ENCODE measurements at places on chromosomes 16 and 17.

GRCh38 chr17:71427801-71428200 is 693.0 kb upstream of the SOX9 start:
- DNase-seq = no peak

GRCh38 chr16:54987081-54987480 is 56.4 kb downstream of the IRX5 start:
- no peak for DNase-seq

- no peak for DNase-seq
Measured at GRCh38 chr17:75738218-75738802, 17.1 kb downstream of the ITGB4 start.

DNA sequence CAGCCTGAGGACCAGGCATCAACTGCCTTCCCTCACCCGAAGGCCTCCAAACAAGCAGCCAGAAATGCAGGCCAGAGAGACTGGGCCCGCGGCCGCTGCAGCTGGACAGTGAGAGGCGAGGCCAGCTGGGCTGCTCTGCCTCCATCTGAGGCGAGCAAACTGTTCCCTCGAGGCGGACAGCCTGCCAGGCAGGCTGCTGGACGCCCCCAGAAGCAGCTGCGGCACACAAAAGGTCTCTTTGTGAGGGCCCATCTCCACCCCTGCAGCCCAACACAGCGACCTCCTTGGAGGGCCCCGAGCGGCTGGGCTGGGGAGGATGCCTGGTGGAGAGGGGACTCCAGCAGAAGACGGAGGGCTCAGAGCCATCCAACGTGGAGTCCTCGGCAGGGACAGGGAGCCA is 4.7 kb downstream of the CORO7 start:
- no peak for DNase-seq

- no peak for DNase-seq
Measured at GRCh38 chr17:37219876-37220606, 155.7 kb upstream of the C17orf78 start.
